Type B pancreatic cell (in vitro differentiated cells): ENCODE measurements at places on chromosomes 7 and 10.

DNA sequence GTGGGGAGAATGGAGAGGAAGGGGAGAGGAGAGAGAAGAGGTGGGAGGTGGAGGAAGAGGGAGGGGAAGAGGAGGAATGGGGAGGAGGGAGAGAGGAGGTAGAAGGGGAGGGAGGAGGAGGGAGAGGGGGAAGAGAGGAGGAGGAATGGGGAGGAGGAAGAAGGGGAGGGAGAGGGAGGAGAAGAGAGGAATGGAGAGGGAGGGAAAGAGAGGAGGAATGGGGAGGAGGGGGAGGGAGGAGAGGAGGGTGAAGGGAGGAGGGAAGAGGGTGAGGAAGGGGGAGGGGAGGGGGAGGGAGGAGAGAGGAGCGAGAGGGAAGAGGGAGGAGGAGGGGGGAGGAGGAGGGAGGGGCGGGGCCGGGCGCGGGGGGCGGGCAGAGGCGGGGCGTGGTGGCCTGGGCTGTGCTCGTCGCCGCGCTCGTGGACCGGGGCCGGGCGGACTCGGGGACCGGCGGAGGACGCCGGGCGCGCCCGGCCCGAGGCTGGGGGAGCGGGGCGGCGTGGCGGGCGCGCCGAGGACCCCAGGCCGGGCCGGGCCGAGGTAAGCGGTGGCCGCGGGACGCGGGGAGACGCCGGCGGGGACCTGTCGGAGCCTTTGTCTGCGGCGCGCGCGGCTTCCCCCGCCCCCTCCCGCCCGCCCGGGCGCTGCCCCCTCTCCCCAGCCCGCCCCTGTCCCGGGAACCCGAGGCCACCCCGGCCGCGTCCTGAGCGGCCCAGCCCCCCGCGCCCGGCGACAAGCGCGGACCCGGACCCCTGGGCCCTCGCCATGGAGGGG is at the start of gene SLC29A4:
TSS of gene SLC29A4 (plus strand) at position 401 of the 774 bp plus-strand sequence. CDS start 4,874 bp downstream, outside the sequence.
- no peak for DNase-seq

- no peak for DNase-seq
Observed at GRCh38 chr7:152759949-152760853, 649 bp downstream of the ACTR3B start.

- DNase-seq = no peak
Observed at GRCh38 chr7:80816806-80817205, 102.0 kb downstream of the SEMA3C start.

DNA sequence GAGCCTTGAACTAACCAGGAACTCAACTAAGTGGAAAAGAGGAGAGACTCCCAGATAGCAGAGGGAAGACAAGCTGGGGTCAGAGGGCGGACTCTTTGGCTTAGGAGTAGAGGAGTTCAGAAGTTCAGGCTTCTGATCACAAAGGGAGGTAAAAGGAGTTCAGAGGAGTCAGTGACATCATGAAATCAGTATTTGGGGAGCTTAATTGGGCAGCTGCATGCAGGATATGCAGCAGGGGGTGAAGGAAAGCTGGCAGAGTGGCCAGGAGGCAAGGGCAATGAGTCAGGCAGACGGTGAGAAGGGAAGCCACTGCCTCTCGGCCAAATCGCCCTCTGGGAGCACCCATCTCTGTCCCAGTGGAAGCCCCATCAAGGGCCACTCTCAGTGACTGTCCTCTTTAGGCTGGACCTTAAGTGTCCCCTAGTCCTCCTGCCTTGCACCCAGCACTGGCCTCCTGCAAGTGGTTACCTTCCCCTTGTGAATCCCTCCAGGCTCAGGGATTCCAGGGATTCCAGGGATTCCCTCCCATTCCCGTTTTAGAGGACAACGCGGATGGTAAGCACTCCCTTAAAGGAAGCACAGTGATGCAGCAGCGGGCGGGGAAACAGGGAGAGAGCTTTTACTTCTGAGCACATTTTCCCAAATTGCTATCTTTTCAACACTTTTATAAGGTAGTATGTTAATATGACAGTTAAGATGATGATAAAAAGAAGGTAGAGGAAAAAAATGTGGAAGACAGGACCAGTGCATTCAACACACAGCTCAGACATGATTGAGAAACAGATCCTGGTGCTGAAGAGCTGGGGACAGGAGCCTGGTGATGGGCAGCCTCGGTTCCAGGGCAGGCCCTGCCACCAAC is 72.6 kb downstream of the KCNMA1 start:
- no peak for DNase-seq

- no peak for DNase-seq
Observed at GRCh38 chr10:109721453-109722064, 201.8 kb downstream of the XPNPEP1 start.

- DNase-seq = no peak
Observed at GRCh38 chr7:98284335-98285036, 3.0 kb downstream of the BRI3 start.

DNA sequence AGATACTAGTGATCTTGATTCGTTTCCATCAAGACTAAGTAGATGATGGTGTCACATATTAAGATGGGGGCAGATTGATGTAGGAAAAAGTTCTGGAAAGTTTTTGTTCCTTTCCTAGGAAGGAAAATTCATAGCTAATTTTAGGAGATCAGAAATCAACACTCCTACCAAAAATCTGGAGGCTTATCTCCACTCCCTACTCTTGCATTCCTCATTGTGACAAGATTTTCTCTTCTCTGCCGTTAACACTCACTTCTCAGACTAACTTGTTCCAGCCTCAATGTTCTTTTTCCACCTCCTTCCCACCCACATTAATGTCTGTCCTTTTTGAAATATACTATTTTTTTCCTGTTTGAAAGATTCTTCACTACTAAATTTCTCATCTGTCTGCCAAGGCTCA is 851.9 kb upstream of the GHITM start:
- DNase-seq = no peak

- no peak for DNase-seq
Observed at GRCh38 chr7:43590862-43591557, 8.1 kb downstream of the STK17A start.

- DNase-seq = no peak
Observed at GRCh38 chr10:17685233-17685840, 41.4 kb downstream of the STAM start.

- no peak for DNase-seq
Observed at GRCh38 chr10:102718220-102718619, 3.8 kb downstream of the SFXN2 start.

GRCh38 chr7:148584154-148584827 is 6.3 kb upstream of the C7orf33 start:
- DNase-seq = no peak

DNA sequence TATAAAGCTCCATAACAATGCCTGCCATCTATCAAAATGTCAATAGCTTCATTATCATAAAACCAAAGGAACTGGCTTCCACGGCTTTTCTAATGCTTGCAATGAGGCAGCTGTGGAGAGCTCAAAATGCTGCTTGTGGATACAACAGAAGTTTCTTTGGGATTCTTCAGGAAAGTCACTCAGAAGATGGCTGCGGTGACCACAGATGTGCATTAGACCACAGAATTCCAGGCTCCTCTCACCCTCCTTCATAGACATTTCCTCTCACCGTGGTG is 77.2 kb downstream of the CDCA7L start:
- DNase-seq = no peak

GRCh38 chr10:131435232-131435631 is 123.7 kb upstream of the TCERG1L start:
- DNase-seq = no peak

DNA sequence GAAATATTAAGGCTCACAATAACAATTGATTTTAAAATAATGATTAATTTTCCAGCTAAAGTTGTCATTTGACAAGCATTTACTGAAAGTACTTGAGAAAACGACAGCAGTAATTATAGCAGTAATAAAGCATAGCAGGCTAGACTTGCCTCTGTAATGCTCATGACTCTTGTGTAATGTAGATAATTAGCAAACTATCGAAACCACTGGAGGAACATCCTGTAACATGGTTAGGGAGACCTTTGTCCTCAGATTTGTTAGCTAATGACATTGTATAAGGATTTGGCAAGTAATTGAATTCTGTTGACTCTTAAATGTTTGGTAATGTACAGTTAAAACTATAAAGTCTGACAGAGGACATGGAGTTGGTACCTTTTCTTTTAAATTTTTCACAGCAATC is 24.8 kb downstream of the ARL4A start:
- DNase-seq = no peak

DNA sequence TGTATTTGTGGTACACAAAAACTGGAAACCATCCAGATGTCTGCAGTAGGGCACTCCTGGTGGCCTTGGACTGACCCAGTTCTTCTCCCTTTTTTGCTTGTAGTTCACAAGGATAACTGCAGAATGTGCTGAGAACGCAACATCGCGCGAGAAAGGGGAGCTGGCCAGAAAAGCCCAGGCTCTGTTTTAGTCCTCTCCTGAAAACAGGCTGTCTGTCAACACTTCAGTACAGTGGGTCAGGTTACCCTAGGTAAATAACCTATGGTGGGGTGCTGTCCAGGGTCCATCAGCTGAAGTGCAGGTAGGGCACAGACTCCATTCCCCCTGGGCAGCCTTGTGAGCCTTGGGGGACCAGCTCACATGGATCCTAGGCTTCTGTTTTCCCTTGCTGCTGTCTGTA is 495.8 kb downstream of the MDFIC start:
- no peak for DNase-seq

- DNase-seq = no peak
Observed at GRCh38 chr10:124677749-124678556, 66.2 kb downstream of the FAM53B start.

DNA sequence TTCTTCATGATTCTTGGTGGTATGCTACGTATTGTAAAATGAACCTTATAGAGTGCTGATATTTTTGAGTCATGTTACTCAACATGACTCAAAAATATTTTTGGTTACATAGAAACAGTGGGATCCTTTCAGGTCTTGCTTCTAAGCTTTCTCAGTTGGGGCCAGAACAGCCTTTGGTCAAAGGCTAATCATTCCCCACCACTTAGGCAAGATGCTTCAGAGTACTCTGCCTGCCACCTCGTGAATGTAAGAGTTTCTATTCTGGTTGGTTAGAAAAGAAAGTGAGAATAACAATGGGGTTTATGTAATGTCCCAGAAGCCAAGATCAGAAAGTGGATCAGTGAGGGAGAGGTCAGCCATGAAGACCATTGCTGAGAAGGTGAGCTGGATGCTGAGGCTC is 327.8 kb downstream of the TCERG1L start:
- DNase-seq = no peak

GRCh38 chr10:7534480-7534852 is 123.6 kb upstream of the SFMBT2 start:
- DNase-seq = no peak

DNA sequence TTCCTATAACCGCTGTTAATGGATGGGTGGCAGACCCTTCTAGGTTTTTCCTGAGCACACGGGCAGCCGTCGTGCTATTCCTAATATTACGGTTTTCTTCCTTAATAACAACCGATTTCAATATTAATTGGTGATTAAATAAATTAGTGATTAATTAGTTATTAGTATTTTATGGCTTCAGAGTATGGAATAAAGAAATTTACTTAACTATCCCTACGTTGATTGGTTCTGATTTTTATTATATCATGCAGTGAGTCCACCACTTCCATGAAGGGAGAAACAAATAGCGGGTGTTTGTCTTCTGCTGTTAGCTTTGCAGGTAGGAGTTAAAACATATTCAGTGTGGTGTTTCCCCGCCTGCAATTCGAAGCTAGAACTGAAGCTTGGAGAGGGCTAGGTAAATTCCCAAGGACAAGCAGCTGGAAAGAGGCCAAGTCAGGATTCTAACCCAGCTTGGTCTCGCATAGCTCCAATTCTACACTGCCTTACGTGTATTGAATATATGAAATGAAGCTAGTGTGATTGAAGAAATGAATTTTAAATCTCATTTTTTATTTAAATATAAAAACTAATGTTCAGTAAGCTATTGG is 928 bp upstream of the CSTF2T start:
- DNase-seq = no peak

- no peak for DNase-seq
Observed at GRCh38 chr10:96873756-96874467, 41.8 kb downstream of the LCOR start.

- DNase-seq = no peak
Observed at GRCh38 chr10:32413513-32413912, 32.4 kb upstream of the CCDC7 start.

GRCh38 chr10:80596391-80597257 is 58.9 kb downstream of the SH2D4B start:
- no peak for DNase-seq

DNA sequence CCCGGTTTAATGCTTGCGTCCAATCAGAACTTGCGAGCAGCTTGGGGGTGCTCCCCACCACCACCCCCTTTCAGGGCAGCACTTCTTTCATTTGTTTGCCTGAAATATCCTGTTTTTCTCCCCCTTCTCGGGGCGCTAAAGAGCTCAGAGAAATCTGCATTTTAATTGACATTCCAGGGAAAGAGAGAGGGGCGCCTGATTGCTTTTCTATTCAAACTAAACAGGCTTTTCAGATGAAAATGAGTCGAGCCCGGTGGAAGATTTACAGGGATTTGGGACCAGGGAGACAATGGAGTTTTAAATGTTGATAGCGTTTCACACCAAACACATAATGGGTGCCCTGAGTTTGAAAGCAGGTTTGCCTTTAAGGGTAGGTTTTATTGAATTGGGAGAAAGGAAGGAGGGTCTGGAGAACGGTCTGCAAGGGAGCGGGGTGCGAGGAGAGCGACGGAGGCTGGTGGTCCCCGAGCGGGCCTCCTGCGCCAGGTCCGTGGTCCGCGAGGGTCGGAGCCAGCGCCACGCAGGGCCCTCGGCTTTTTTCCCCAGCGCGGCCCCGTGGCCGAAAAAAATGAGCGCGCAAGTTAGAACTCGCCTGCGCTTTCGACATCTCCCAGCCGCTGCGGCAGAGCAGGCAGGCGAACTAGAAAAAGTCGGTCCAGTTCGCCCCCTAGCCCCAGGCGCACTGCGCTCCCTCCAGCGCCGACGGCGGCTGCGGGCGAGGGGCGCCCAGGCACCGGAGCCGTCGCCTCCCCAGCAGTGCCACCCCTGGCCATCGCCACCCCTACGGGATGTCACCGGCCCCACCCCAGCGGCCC is 1.3 kb downstream of the FGFR2 start:
- no peak for DNase-seq

- DNase-seq = no peak
Observed at GRCh38 chr10:103812432-103812831, 42.9 kb downstream of the SH3PXD2A start.

DNA sequence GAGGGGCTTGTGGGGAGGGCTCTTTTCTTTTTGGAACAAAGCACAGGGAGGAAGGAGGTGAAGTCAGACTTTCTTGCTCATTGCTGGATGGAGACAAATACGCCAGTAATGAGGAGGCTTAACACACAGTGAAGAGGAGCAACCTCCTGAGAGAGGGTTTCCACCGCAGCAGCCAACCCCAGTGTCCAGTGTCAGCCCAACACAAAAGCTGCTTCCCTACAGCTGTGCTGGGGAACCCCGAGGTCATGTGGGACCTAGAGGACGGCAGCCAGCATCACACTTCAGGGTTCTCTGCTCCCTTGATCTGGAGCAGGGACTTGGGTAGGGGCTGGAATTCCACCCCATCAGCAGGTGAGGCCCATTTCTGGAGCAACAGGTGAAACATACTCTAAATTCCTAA is 7.7 kb downstream of the BLNK start:
- no peak for DNase-seq

- DNase-seq = no peak
Observed at GRCh38 chr7:24945899-24946298, 34.1 kb downstream of the OSBPL3 start.

GRCh38 chr10:63206997-63207811 is 74.1 kb downstream of the NRBF2 start:
- DNase-seq = no peak
